ENCODE measurements at places on chromosomes 1 and 21. TPM values are rescaled to one million over a fixed set of nuclear protein-coding genes. Genes with fewer than 3 reads are reported as not detected.

MX2 gene
- polyA plus RNA-seq = 0.45 TPM

CDC7 gene
- 8.6 TPM for polyA plus RNA-seq

LRRC41 gene
- polyA plus RNA-seq = 55.3 TPM

FCRL4 gene
- polyA plus RNA-seq = not detected

CRYZL1 gene
- polyA plus RNA-seq = 58.8 TPM

LCE1B gene
- not detected for polyA plus RNA-seq

LRRC7 gene
- polyA plus RNA-seq = 0.03 TPM

FMO2 gene
- 7.1 TPM for polyA plus RNA-seq

CTSS gene
- 1.9 TPM for polyA plus RNA-seq
